ENCODE measurements at places on chromosomes 7 and 10.

DNA sequence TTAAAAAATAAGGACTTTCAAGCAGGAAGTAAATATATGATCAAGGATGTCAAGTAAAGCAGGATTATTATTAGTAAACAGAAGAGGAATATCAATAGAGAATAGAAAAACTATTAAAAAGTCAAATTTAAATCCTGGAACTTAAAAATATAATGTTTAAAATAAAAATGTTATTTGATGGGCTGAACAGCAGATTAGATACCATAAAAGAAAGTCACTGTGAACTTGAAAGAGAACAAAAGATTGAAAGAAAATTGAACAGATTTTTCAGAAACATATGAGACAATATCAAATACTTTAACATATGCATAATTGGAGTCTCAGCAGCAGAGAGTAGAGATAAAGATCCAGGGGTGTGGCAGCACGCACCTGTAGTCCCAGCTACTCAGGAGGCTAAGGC lies 1213.7 kb upstream of the AUTS2 start:
- DNase-seq: no peak

GRCh38 chr7:117800406-117800805 lies 72.8 kb downstream of the CTTNBP2 start:
- DNase-seq: no peak

DNA sequence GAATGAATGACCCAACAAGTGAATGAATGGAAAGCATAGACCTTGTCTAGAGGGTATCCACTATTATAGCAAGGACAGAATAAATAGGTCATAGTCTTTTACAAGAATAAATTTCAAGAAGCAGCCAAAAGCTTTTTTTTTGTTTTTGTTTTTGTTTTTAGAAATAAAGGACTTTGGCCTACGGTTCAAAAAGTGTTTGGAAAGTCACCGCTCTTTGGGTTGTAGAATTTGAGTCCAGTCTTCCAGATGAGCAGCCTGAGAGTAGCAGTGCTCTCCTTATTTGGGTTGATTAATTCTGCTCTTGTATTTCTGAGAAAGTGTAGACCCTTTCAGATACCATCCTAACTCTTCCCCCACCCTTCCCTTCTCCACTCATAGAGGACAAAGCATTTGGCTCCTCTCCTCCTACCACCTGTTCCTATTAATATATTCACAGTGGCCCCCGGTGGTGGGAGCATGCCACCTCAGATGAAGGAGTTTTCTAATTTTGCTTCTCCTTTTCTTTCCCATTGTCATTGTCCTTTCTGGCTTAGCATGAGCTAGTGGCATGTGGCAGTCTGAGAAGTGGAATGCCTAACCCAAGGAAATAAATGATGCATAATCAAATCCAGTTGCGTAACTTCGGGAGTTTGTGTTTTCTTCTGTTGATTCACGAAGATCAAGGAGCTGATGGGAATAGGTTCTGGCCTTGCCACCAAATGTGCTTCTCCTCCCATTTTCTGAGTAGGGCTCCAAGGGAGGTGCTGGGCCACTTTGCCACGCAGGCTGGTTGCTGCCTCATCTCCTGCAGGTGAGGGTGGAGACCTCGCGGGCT lies 114.7 kb downstream of the CHN2 start:
- no peak for DNase-seq

GRCh38 chr10:79102498-79102874 lies 33.7 kb downstream of the ZMIZ1 start:
- DNase-seq: no peak

- no peak for DNase-seq
Observed at GRCh38 chr10:125283191-125283835, 123.0 kb upstream of the CTBP2 start.

DNA sequence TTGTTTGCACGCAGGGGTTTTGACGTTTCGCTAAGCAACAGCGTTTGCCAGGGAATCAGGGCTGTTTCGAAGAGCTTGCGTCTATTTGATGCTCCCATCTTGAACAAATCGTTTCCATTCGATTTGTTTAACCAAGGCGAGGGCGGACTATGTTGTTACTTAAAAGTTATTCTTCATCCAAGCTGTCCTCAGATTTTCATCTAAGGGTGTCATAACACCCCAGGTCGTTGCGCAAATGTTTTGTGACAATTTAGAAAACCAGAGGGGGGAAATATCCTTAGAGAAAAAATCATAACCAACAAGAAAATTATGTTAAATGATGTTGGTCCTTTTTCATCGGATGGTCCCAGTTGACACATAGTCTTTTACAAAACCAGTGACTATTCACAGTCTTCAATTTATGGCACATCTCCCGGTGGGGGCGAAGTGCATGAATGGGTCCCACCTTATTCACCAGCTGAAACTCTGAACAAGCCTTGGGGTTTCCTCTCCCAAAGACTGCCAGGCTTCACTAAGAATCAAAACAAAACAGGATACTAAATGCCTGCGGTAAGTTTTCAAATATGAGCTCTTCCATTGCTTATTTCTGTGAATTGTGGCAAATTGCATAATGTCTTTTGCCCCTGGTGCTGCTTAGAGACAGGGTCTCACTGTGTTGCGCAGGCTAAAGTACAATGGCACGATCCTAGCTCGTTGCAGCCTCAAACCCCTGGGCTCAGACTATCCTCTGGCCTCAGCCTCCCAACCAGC lies 109.9 kb downstream of the REEP3 start:
- no peak for DNase-seq

- no peak for DNase-seq
Observed at GRCh38 chr7:129163875-129164544, 19.5 kb downstream of the TSPAN33 start.

- no peak for DNase-seq
Observed at GRCh38 chr10:13328613-13329012, 19.5 kb downstream of the SEPHS1 start.

- no peak for DNase-seq
Observed at GRCh38 chr7:106589198-106589879, 71.6 kb downstream of the CCDC71L start.

DNA sequence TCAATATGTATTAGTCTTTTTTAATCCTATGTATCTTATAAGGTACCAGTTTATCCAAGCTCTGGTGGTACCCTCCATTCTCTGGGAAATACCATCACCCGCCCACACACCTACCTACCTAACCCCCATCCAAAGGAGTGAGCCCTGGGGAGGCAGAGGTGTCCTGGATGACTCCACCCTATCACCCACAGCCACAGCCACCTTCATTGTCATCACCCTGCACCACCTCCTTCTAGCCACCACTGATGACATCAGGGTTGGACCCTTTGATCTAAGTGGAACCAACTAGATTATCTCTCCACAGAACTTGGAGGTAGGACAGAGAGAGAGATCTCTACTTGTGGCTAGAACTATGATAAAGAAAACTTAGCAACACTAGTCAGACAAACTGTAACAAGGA lies 259.4 kb downstream of the PARD3 start:
- no peak for DNase-seq

GRCh38 chr7:71824006-71824760 lies 588.0 kb downstream of the CALN1 start:
- DNase-seq: no peak

DNA sequence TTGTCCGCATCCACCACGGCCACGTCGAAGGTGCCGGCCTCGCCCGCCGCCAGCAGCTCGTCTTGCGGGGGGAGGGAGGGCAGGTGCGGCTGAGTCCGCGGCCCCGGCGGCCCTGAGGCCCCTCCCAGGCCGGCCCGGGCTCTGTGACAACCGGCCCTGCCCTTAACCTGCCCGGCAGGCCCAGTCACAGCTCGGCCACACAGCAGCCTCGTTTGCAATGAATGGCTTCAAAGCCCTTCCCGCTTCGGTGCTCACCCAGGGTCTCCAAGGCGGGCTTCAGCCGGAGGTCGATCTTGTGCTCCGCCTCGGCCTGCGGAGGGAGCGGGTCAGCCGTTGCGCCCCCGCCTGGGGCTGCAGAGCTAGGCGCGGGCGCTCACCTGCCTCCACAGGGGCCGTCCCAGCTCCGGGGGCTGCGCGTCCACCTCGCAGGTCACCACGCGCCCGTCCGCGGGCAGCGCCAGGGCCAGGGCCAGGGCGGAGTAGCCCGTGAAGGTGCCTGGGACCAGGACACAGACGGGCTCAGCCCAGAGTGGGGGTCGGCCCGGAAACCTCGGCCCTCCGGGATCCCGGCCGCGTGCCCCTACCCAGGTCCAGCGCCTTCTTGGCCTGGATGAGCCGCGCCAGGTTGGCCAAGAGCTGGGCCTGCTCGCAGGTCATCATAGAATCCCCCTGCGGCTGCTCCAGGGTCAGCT lies 928 bp downstream of the COMTD1 start:
- no peak for DNase-seq

DNA sequence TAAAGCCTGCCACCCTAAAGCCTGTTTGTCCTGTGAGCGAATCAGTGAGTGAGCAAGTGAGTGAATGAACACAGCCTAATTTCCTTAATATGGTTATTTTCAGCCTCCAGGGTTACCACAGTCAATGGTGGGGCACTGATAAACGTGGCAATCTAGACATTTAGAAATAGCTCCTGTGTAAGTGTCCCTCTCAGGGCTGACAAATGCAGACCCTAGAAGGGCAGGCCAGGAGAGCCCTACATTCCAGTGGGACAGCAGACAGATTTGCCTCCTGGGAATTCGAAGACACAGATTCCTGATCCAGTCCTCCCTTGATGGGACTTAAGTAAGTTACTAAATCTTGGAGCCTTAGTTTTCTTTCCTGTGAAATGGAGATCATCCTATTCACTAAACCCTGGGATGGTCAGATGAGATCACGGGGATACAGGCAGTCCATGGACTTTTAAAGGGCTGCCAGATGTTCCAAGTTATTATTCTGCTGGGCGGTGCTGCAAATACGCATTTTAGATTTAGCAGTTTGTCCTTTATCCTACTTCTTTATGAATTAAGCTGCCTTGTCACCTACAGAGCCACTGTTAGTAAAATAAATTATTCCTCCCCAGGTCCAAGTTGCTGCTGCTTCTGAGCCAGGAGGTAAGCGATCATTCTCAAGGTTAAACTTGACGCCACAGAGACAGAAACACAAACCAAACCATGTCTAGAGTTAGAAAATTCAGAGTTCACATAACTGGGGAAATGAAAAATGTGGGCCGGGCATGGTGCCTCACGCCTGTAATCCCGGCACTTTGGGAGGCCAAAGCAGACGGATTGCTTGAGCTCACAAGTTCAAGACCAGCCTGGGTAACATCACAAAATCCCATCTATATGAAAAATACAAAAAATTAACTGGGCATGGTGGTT lies 54.8 kb upstream of the TM9SF3 start:
- DNase-seq: no peak

- no peak for DNase-seq
Observed at GRCh38 chr7:100679927-100680575, 6.5 kb downstream of the GNB2 start.

GRCh38 chr7:5692112-5692844 lies 89.2 kb downstream of the RNF216 start:
- DNase-seq: peak; percentile 39

- no peak for DNase-seq
Observed at GRCh38 chr10:20334559-20334958, 518.3 kb downstream of the PLXDC2 start.

DNA sequence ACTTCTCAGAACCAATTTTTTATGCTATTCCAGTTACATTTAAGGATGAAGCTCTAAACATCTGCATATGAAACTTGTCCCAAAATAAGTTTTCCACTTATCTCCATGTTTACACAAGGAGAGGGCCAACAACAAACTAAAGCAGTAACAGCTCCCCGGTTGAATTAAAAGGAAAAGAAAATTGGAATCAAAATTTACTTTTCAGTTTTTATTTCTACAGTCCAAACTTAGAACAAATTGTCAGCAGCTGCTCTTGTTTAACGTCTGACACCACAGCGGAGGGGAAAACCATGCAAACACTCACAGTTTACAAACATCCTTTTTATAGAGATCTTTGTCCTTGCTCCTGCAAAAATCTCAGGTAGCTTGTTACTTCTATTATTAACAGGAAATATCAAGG lies 101.3 kb downstream of the COL28A1 start:
- DNase-seq: no peak

GRCh38 chr10:132960071-132960472 lies 17.7 kb upstream of the CFAP46 start:
- DNase-seq: no peak

GRCh38 chr10:129892548-129893052 lies 71.5 kb downstream of the EBF3 start:
- no peak for DNase-seq

- DNase-seq: no peak
Observed at GRCh38 chr7:108143658-108144420, 13.7 kb upstream of the LAMB4 start.

- no peak for DNase-seq
Observed at GRCh38 chr10:7438196-7438986, 27.6 kb upstream of the SFMBT2 start.

DNA sequence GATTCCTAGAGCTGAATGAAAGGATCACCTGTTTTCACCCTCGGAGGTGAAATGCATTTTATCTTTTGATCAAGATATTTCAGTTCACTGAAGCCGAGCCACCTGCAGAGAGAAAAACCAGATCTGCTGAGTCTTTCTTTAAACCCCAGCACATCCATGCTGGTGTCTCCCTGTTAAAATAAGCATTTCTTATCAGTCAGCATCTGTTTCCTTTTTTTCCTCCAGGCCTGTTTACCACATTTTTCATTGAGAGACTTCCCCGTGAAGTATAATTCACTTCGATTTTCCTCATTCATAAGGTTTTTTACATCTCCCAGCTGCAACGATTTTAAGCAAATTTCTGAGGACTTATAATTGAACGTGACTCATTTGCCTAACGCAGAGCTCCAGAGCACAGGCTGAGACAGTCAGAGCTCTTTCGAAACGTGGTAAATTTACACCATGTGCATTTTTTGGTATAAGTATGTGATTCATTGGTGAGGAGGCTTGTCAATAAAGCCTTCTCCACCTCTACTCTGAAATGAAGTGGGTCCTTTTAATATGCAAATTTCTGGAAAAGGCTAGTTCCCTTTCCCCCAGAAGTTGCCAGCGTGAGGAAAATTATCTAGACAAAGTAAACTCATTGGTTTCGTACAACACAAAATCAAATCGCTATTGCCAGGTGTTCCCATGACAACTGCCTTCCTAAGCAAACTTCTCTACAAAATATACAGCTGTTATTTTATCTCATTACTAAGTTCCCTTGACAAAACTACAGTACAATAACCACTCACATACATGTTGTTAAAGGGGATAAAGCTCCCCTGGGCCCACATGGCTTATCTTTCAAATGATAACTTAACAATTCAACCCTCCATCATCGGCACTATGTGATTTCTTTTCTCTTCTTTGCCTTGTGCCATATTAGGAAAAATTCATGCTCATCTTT lies 374.8 kb upstream of the AKR1E2 start:
- no peak for DNase-seq

- no peak for DNase-seq
Observed at GRCh38 chr7:13538669-13539068, 450.8 kb downstream of the ETV1 start.

All from stimulated activated CD4-positive, alpha-beta T cell treated with anti-CD3 and anti-CD28 coated beads, Interleukin-12 subunit alpha, Interleukin-12 subunit beta, amount 100 ng/mL, for 48 hours (primary cell).